Dorsolateral prefrontal cortex (tissue), 122 donors: ENCODE measurements at places on chromosomes 13 and 19. TPM values are rescaled to one million over a fixed set of nuclear protein-coding genes. Genes with fewer than 3 reads are reported as not detected.

Gene PNKP
- total RNA-seq: 42.9 TPM

Gene RNF113B
- total RNA-seq: not detected

Gene PRRG2
- total RNA-seq: 1.3 TPM

GRCh38 chr19:35119578-35120155 lies 4.0 kb downstream of the FXYD3 start:
- no peak for DNase-seq

DNA sequence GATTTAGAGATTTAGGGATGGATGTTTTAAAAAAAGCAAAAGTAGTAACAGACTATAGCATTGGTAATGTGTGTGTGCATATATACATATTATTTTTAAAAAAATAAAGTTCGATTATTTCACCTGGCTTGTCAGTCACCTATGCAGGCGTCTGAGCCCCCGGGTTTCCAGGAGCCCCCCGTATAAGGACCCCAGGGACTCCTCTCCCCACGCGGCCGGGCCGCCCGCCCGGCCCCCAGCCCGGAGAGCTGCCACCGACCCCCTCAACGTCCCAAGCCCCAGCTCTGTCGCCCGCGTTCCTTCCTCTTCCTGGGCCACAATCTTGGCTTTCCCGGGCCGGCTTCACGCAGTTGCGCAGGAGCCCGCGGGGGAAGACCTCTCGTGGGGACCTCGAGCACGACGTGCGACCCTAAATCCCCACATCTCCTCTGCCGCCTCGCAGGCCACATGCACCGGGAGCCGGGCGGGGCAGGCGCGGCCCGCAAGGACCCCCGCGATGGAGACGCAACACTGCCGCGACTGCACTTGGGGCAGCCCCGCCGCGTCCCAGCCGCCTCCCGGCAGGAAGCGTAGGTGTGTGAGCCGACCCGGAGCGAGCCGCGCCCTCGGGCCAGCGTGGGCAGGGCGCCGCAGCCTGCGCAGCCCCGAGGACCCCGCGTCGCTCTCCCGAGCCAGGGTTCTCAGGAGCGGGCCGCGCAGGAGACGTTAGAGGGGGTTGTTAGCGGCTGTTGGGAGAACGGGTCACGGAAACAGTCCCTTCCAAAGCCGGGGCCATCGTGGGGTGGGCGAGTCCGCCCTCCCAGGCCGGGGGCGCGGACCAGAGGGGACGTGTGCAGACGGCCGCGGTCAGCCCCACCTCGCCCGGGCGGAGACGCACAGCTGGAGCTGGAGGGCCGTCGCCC lies 840 bp upstream of the CCNA1 start:
- peak; percentile 28 for DNase-seq
